ENCODE measurements at places on chromosomes 3 and 15.

DNA sequence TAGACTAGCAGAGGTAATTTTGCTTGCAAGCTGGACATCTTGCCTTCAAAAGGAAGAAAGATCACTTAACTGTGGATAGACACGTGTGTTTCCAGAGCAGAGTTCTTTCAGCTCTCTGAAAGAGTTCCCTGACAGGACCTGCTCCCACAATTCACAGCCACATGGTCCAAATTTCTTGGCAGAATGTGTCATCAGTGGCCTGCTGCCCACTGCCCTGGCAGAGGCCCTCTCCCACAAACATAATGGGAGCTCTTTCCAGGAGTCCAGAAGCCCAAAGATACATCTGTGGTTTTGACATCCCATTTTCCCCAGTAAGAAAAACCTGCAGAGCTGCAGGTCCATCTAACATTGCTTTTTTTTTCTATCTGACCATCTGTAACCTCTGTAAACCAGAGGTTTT is 48.3 kb downstream of the SERPINI1 start:
- DNase-seq = no peak

GRCh38 chr15:65306551-65306950 is 2.1 kb downstream of the RNU5B-1 start:
- no peak for DNase-seq

GRCh38 chr3:174336784-174337183 is 522.4 kb upstream of the NAALADL2 start:
- DNase-seq = no peak

DNA sequence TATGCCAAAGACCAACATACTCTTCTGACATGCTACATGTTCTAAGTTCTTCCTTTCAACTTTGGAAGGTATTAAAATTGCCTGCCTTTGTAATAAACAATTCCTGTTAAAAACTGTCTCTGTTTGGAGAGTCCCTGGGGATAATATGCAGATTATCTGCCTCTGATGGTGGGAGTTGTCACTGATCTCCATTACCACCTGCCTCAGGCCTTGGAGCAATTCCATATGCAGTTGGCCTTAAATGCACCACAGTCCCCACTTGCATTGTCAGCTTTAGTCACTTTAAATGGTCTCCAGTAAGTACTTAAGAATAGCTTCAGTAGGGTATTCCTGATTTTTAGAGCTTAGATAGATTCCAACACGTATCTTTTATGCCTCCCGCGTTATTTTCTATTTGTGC is 121.1 kb upstream of the GOLIM4 start:
- DNase-seq = no peak

DNA sequence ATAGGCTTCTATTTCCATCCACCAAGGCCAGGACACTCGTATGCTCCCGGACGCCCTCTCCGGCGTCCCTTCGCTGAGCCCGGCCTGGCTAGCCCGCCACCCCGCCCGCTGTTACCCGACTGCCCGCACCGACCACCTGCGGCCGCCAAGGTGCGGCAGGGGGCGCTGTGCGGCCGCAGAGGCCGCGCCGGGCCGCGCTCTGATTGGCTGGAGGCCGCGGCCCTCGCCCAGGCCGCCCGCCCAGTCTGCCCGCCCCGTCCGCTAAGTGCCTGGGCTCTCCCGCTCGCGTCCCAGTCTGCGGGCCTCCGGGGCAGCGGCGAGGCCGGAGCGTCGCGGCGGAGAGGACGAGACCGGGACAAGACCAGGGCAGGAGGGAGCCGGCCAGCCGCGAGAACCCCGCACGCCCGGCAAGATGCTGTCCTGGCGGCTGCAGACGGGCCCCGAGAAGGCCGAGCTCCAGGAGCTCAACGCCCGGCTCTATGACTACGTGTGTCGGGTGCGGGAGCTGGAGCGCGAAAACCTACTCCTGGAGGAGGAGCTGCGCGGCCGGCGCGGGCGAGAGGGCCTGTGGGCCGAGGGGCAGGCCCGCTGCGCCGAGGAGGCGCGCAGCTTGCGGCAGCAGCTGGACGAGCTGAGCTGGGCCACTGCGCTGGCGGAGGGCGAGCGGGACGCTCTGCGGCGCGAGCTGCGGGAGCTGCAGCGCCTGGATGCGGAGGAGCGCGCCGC is at the start of gene SYNM:
TSS of gene SYNM (plus strand) at position 293 of the 726 bp plus-strand sequence. CDS start at position 413, 120 bp downstream.
- DNase-seq = peak; percentile 25

DNA sequence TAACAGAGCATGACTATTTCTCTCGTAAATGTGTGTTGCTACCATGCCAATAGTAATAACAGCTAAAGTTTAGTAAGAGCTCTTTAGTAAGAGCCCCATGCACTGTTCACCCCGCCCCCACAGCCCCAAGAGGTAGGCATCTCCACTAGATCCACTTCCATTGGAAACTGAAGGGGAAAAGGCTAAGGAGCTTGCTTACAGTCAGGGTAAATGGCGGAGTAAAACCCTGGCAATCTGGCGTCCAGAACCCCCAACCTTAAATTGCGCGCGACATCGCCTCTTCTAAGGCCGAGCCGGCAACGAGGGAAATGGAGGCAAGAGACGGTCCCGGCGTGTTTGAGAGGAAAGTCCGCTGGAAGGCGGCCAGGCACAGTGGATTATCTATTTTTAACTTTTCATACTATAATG is 654 bp upstream of the C3orf38 start:
- no peak for DNase-seq

DNA sequence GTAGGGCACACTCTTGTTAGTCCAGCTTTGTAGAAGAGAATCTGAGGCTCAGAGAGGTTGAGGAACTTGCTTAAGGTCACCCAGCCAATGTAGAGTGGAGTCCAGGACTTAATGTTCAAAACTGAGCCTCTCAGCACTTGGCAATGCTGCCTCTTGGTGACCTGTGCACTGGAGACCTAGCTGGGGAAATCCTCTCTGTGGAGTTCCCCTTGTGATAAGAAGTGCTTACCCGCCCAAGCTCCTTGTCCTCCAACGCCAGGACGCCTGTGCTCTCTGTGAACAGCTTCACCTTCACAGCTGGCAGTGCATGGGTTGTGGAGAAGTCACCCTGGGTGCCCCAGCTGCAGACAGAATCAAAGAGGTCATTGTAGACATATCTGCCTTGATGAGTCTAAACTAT is 219.1 kb upstream of the FEZF2 start:
- no peak for DNase-seq

GRCh38 chr3:59481776-59482400 is 432.1 kb upstream of the CFAP20DC start:
- DNase-seq = no peak

GRCh38 chr3:119747357-119747756 is 34.5 kb upstream of the NR1I2 start:
- DNase-seq = no peak

GRCh38 chr15:91821458-91821857 is 32.0 kb upstream of the SLCO3A1 start:
- DNase-seq = no peak

DNA sequence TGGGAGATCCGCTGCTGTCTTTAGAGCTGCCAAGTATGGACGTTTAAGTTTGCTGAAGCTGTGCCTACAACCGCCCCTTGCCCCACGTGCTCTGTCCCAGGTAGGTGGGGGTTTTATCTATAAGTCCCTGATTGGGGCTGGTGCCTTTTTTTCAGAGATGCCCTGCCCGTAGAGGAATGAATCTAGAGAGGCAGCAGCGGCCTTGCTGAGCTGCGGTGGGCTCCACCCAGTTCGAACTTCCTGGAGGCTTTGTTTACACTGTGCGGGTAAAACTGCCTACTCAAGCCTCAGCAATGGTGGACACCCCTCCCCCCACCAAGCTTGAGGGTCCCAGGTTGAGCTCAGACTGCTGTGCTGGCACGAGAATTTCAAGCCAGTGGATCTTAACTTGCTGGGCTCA is 83.4 kb upstream of the FGF7 start:
- DNase-seq = no peak

GRCh38 chr15:52256930-52257733 is 38.5 kb downstream of the MYO5C start:
- DNase-seq = no peak

DNA sequence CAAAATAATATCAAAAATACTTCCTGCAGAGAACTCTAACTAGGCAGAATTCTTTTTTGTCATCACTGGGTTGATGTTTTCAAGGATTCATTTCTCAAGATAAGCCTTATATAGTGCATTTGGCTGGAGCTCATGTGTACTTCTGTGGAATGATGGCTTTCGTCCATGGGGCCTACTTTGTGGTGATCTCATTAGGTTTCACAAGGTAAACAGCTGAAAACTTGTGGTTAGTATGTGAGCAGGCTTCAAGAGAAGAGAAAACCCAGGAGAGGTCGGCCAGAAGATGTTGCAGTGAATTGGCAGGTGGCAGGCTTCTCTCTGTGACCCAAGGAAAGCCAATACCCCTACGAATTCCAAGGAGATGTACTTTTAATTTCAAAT is 121.4 kb upstream of the PHLDB2 start:
- no peak for DNase-seq

GRCh38 chr3:40166997-40167396 is 142.5 kb upstream of the EIF1B start:
- DNase-seq = no peak

- DNase-seq = no peak
These were observed 76.8 kb upstream of the ARL6 start for GRCh38 chr3:97687734-97688133.

DNA sequence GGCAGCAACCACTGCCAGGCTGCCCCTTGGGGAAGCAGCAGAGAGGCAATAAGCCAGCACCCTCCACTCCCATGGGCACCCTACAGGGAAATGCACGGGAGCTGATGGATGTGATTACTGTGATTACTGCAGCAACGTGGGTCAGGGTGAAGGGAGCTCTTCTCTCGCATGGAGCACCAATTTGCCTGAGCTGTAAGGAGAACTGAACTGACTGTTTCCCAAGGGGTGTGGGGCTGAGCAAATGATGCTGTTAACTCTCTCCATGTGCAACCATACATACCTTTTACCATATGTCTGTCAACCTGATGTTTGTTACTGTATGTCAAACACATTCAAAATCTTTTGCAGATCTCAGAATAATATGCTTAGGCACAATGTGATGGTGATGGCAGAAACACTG is 680.6 kb downstream of the SQOR start:
- no peak for DNase-seq

DNA sequence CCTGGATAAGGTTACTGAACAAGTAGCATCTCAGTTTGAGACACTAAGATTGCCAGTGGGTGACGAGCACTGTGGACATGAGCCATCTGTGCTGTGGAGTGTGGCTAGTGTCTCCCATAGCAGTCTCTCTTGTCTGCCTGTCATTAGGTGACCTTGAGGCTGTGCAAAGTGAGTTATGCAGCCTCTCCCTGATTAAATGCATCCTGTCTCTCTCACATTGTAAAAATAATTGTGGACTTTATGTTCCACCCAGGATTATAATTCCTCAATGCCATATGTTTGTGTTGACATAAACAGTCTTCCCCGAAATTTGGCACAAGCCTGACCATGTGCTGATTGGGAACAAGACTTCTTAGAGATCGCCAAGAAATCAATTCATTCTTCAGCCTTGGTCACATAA is 168.9 kb downstream of the MYRIP start:
- no peak for DNase-seq

GRCh38 chr3:2856138-2857133 is 253.7 kb downstream of the IL5RA start:
- DNase-seq = no peak

DNA sequence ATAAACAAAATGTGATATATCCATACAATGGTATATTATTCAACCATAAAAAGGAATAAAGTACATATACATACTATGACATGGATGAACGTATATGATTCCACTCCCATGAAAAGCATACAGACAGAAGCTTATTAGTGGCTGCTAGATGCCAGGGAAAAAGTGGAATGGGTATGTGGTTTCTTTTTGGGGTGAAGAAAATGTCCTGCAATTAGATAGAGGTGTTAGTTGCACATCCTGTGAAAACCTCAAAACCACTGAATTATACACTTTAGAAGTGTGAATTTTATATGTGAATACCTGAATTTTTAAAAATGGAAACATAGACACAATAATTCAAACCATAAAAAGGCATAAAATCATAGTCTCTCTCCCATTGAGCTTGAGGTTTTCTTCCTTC is 11.2 kb downstream of the DENND6A start:
- DNase-seq = no peak

DNA sequence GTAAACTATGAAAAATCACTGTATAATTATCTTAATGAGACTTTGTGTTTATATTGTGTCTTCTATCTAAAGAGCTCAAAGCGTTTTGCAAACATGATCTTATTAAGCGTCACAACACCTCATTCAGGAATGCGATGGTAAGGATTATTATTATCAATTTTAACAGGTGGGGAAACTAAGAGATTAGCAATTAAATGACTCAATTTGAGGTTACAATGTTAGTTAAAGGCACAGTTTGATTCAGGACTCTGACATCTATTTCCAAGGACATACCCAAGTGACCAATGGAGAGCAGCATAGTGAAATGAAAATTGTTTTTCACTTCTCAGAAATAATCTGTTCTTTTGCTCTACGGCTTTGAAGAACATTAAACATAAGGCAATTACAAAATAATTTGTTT is 74.6 kb downstream of the FMN1 start:
- DNase-seq = no peak

DNA sequence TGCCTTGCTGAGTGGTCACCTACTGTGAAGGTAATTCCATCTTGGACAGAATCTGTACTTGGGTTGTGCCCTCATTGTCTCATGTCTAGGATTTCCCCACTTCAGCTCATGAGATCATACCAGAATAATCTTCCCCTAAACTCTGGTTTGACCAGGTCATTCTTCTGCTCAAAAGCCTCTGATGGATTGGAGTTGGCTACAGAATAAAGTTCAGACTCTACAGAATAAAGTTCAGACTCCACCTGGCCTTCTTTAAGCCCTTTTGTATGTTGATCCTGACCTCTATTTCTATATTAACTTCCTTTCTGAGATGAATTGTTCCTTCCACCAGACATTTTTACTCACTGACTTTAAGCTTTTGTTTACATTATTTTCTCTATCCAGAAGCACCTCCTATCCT is 6.4 kb upstream of the GLCE start:
- DNase-seq = no peak

GRCh38 chr15:66285533-66286280 is 7.7 kb upstream of the DIS3L start:
- DNase-seq = no peak

DNA sequence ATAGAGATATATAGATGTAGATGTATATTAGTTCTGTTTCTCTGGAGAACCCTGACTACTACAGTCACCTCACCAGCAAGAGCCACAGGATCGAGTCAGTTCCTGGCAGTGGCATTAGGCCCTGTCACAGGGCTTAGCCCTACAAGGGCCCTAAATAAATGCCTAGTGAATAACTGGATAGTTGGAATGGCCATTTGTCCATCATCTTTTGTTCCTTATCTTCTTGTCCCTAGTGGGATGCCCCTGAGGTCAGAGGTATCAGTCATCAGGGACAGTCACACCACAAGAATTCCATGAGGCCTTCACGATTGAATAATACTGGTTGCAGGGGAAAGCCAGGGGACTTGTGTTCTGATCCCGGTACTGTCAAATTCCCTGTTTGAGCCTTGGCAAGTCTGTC is 204.9 kb upstream of the PPP2R3A start:
- no peak for DNase-seq
